Right renal cortex interstitium (tissue), 3 donors: ENCODE measurements at places on chromosomes 2 and 18. TPM values are rescaled to one million over a fixed set of nuclear protein-coding genes. Genes with fewer than 3 reads are reported as not detected.

The PSMD1 gene
- polyA plus RNA-seq, result 109 TPM

- no peak for DNase-seq
These were observed 702.6 kb upstream of the LRRTM1 start for GRCh38 chr2:81007104-81007503.

DNA sequence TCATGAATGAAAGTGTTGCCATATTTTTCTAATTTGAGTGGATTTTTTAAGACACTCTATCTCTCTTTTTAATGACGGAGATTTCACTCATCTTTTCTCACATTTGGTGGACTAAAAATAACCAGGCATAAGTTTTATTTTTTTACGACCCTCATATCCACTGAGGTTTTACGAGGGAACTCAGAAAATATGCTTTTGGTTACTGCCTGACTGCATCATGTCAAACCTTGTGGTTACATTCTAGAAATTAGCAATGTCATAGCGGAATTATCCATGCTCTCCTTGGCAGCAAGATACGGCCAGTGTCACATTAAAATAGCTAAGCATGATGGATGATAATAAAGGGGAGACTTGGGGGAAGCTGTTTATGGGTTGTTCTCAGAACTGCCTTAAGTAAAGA, 428.6 kb upstream of the FSHR start:
- no peak for DNase-seq

DNA sequence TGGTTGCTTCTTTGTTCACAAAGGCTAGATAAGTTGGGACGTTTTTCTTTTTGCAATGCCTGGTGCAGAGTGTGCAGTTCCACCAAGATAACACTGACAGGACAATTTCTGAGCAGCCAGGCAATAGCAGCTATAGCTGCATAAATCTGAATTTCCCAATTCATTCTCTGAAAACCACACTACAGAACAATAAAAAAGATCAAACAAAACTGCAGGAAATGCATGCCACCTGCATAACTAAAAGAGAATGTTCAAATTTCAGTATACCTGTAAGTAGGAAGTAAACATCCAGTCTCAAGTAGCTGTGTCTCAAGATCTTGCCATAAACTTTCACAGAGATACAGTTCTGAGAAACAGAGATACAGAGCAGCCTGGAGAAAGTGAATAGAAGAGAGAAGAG, 5.3 kb upstream of the KCTD18 start:
- DNase-seq, result no peak

- DNase-seq, result no peak
These were observed 519.2 kb upstream of the MYT1L start for GRCh38 chr2:2850218-2850755.
